CD4-positive, alpha-beta T cell treated with Interferon alpha-2 for 1 hour (primary cell): ENCODE measurements at places on chromosomes 2 and 18.

GRCh38 chr2:64698668-64699444, 45.1 kb upstream of the SERTAD2 start:
- DNase-seq: no peak

- DNase-seq: no peak
Observed at GRCh38 chr2:128594953-128595677, 276.4 kb upstream of the HS6ST1 start.

- no peak for DNase-seq
Observed at GRCh38 chr2:234620018-234620417, 123.1 kb upstream of the ARL4C start.

- DNase-seq: no peak
Observed at GRCh38 chr2:157324331-157324843, 1.2 kb downstream of the ERMN start.

DNA sequence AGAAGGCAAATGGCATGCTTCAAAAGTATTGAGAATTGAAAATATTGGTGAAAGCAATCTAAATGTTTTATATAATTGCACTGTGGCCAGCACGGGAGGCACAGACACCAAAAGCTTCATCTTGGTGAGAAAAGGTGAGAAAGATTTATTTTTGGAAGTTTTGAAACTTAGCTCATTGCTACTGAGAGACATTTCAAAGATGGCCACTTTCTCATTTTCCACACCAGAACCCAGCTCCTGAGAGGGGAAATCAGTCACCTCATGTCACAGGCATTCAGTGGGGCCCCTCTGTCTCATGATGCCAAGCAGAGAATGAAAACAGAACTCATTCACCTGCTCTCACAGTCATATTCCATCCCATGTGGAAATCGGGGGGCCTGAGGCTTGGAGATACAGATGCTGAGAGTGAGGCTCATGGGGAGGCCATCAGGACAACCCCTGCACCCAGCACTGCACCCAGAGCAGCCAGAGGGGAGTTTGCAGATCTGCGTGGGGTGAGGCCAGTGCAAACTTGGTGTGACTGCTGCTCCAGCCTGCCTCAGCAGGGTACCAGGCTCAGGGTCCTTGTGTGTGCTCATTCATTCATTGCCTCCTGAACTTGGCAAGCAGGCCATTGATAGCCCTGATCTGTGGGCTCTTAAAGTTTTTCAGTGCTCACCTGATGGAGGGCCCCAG, 31.4 kb downstream of the IL18R1 start:
- no peak for DNase-seq

- DNase-seq: no peak
Observed at GRCh38 chr2:190766595-190766994, 114.0 kb upstream of the GLS start.

- DNase-seq: no peak
Observed at GRCh38 chr2:111185361-111186022, 64.8 kb downstream of the BCL2L11 start.

GRCh38 chr2:36560726-36561125, 37.2 kb downstream of the FEZ2 start:
- no peak for DNase-seq

GRCh38 chr2:37421686-37422085, 77.3 kb downstream of the QPCT start:
- DNase-seq: no peak

- no peak for DNase-seq
Observed at GRCh38 chr18:27447451-27447881, 262.4 kb upstream of the CHST9 start.

DNA sequence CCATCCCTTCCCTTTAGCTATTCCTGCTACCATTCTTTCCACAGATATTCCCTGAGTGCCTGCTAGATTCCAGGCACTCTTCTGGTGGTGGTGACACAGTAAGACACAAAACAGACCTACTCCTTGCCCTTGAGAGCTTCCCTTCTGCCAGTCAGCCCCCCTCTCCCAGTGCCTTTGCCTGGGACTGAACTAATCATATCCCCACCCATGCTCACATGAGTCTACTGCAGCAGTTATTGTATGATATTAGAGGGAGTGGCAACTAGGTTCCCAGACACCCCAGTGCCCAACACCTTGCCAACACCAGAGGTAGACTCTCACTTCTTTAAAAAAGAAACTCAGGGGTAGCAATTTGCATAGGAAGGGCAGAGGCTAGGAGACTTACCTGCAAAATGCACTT, 7.2 kb upstream of the LBH start:
- no peak for DNase-seq

DNA sequence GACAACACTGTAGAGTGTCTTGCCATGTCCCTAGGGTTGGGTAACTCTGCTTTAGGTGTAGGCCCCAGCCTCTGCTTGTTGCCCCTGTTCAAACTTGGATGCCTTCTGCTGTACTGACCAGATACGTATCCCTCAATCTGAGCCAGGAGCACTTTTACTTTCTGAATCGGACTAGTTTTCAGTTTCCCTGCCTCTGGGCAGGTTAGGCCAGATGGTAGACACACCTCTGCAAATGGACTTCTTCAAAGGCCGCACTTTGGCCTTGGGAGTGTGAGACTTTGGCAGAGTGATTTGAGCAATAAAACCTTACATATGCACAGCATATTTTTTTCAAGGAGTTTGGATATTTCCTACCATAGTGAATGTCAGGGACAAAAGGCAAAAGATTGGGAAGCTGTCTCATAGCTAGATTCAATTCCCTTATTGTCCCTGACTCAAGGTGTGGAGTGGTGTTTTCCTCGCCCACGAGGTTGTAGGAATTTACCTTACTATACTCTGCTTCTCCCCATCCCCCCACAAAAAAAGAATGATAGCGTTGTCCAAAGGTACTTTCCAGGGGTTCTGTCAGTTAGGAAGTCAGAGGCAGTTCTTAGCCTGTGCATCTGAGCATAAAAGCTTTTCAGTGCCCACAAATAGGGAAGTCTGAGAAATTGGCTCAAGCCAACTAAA, 15.3 kb upstream of the PARD3B start:
- DNase-seq: no peak

GRCh38 chr2:16824472-16824871, 158.8 kb upstream of the CYRIA start:
- DNase-seq: no peak

DNA sequence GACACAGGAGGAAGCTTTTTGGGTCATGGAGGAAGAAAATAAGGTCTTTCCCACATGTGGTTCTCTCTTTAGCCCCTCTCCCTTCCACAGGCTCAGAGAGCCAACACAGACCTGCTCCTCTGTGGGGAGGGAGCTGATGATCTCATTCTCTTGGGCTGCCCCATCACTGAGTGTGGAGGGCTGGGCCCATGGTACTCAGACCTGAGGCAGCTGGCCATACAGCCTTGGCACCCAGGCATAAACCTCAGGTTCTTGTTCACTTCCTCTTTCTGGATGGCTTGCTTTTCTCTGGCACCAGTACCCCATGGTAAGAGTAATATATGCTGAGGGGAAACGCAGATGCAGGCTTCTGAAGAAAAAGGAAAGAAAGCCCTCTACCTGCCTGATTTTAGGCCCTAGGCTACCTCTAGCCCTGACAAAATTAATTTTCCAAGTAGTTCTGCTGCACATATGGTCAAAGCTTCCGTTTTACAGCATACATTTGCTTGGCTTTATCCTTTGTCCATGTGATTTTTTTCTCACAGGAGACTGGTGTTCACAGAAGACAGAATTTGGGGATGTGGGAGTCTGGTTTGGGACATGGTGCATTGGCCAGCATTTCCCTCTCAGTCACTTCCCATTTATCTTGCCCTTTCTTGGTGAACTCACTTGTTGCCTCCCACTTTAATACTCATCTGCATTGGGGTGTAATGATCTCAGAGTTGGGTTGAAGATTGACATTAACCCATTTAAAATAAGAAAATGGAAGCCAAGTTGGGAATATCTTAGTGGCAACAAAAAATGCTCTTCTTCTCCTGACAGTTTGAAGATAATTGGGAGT, 11.1 kb downstream of the DHRS9 start:
- no peak for DNase-seq

- no peak for DNase-seq
Observed at GRCh38 chr2:120670371-120670770, 65.3 kb upstream of the GLI2 start.

DNA sequence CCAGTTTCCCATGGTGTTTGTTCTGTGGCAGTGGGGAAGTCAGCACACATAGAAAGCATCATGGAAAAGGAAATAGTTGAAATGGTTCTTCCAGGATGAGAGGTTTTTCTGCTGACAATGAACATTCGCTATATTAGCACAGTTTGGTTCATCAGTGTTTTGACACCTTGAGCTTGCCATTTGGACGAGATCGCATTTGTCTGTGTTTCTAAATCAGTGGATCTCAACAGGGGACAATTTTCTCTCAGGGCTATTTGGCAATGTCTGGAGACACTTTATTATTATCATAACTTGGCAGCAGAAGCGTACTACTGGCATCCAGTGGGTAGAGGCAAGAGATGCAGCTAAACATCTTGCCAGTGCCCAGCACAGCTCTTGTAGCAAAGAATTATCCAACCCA, 74.6 kb downstream of the CD8B2 start:
- no peak for DNase-seq

GRCh38 chr2:107932979-107933378, 53.3 kb upstream of the SLC5A7 start:
- no peak for DNase-seq
